NCI-H526 treated with DMSO at 0.1 percent for 48 hours (cell line): ENCODE measurements at places on chromosomes 7 and 10.

DNA sequence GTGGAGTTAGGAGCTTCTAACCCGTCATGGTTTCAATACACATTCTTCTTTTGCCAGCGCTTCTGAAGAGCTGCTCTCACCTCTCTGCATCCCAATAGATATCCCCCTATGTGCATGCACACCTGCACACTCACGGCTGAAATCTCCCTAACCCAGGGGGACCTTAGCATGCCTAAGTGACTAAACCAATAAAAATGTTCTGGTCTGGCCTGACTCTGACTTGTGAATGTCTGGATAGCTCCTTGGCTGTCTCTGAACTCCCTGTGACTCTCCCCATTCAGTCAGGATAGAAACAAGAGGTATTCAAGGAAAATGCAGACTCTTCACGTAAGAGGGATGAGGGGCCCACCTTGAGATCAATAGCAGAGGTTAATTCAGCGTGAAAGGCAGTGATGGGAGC is 22.4 kb downstream of the PRSS2 start:
- no peak for DNase-seq

- no peak for DNase-seq
These were observed 44.2 kb downstream of the MINDY4 start for GRCh38 chr7:30815388-30815854.

DNA sequence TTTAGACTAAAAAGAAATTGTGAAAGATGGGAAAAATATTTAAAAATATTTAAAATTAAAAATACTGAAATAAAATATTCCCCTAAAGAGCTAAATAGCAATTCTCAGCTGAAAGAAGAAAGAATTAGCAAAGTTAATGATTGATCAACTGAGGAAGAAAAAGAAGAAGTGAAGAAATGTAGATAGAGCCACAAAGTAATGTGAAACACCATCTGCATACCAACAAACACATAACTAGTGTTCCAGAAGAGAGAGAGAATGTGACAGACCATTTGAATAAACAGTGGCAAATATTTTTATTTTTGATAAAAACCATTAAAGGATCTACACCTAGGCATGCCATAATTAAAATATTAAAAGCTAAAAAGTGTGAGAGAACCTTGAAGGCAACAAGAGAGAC is 784.5 kb upstream of the ZWINT start:
- no peak for DNase-seq

DNA sequence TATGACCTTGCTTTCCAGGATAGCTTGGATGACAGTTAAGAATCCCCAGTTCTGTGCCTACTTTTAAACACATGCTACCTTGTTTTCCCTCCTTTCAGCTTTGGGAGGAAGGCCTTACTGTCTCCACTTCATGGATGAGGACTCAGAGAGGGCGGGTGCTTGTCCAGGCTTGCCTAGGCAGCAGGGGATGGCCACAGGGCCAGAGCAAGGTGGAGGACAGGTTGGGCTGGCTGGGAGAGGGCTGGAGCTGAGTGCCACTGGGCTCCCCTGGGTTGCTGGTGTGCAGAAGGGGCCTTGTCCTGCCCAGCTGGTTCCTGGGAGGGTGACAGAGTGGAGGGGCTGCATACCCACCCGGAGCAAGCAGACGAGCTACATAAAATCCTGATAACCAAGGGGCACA is 117.8 kb downstream of the GRK5 start:
- DNase-seq = no peak

- no peak for DNase-seq
These were observed 247.1 kb downstream of the COBL start for GRCh38 chr7:51069411-51070083.

DNA sequence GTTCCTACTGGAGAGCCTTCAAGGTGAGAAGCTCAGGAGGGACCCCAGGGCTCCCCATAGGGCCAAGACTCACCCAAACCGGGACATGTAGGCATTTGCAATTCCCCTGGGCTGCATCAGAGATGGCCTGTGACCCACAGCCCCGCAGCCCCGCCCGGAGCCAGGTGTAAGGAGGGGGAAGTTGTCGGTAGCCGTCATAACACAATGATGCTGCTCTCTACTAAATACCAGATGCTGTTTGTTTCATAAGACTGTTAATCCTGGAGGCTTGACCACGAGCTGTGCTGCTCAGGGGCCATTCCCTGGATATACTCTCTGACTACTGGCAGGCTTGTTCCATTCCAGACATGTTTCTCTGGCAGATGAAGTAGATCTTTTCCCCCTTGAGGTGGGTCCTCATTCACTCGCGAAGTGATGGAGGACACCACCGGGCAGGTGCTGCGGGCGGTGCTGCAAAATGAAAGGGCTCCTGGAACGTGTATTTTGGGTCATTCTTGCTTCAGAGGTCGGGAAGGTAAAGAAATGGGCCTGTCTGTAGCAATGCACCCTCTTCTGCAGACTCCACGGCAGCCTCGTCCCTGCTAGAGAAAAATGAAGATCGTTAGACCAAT is 61.1 kb downstream of the MKI67 start:
- no peak for DNase-seq

DNA sequence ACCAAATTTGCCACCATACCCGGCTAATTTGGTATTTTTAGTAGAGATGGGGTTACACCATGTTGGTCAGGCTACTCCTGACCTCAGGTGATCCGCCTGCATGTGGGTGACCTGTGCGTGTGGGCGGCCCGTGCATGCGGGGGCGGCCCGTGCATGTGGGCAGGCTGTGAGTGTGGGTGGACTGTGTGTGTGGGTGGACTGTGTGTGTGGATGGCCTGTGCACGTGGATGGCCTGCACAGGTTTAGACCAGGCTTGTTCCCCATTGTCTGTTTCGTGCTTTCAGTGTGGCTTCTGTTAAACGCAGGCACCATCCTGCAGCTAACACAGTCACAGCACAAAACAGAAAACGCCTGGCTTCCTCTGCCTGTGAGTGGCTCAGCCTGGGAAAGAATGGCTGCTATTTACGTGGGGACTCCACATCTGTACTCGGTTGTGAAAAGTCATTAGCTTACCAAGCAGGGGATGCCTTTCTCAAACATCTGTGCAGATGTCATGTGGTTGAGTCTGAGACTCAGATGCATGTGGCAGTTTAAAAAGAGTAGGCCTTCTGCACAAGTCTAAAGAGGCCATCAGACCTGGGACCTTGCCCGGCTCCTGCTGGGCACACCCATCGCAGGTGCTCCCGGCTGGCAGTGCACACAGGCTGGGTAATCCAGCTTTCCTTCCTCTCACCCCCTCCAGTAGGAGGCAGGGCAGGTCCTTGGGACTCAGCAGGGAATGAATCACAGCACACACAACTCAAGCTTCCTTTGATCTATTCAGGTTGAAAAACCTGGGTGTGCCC is 91.6 kb downstream of the COBL start:
- peak; percentile 15 for DNase-seq

GRCh38 chr7:26182706-26183105 is 17.8 kb downstream of the HNRNPA2B1 start:
- DNase-seq = no peak

- no peak for DNase-seq
These were observed 152.8 kb downstream of the AMPH start for GRCh38 chr7:38478404-38478803.

- no peak for DNase-seq
These were observed 450.2 kb upstream of the GALNT17 start for GRCh38 chr7:70681469-70682350.

GRCh38 chr7:11969643-11970042 is 137.6 kb upstream of the THSD7A start:
- no peak for DNase-seq

DNA sequence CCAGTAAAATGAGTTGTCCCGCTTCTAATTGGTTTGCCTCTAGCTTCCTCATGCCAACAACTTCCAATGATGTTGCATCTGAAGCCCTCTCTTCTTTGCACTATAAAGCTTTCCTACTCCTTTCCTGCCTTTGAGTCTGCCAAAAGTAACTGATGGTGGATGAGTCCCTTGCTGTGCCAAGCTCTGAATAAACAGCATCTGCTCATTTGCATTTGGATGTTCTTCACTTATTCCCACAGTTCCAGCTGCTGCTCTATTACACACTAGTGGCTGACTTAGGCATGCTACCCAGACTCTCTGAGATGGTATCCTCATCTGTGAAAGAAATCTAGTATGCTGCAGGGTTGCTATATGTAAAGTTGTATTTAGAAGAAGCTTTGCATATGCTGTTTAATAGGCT is 24.9 kb downstream of the SFR1 start:
- peak; percentile 7 for DNase-seq

DNA sequence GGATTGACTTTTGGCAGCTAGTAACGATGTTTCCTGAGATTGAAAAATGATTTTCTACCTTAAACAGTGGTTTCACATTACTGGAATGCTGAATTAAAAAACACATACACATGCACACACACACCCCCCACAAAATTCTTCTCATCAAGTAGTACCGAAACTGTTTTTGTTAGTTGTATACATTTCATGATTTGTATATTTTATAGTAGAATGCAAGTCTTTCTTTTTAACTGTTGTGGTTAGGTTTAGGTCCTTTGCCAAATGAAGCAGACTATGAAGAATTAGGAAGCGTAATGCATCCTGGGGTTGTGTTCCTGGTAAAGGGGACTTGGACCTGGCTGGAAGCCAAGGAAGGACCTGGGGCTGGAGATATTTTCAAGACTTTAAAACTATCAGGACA is 505.8 kb downstream of the SUGCT start:
- no peak for DNase-seq

- DNase-seq = no peak
These were observed 7.9 kb downstream of the CPED1 start for GRCh38 chr7:120996333-120996987.

DNA sequence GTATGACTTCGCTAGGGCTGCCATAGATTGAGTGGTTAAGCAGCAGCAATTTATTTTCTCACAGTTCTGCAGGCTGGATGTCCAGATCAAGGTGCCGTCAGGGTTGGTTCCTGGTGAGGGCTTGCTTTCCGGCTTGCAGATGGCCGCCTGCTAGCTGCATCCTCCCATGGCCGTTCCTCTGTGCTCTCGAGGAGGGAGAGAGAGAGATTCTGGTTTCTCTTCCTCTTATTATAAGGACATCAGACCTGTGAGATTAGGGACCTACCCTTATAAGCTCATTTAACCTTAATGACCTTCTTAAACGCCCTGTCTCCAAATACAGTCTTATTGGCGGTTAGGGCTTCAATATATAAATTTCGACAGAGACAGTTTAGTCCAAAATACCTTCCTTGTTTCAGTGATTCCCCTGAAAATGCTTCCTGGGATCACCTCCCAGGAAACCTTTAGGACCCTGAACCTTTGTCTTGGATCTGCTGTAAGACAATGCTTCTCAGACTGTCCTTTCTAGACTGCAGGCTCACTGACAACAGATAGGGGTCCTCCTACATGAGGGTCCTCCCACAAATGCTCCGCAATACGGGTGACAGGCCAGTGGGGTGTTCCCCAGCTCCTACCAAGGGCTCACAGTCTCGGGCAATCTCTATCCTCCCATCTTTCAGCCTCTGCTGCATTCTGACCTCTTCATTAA is 82.5 kb upstream of the BAIAP2L1 start:
- DNase-seq = no peak

DNA sequence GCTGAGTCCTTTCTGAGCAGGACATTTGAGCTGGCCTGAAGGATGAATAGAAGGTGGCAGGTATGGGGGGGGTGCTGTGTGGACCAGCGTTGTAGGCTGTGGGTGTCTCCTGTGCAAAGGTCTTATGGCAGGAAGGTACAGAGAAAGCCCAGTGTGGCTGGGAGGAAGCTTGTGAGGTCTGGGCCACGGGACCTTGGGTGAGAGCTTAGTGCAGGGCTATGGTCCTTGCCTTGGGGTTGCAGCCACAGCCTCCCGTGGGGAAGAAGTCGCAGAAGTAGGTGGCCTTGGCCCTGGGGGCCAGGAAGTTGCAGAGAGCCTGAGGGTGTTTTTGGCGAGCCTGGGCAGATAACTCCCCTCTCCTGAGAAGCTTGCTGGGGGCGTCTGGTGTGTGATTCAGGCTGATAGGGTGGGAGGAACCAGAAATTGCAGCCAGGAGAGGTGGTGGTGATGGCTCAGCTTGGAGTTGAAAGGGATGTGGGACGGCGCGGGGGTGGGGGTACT is 172.0 kb upstream of the TNRC18 start:
- no peak for DNase-seq

- DNase-seq = no peak
These were observed 155.1 kb downstream of the ETV1 start for GRCh38 chr7:13834328-13834761.

GRCh38 chr10:33476757-33477273 is 142.3 kb upstream of the NRP1 start:
- no peak for DNase-seq

DNA sequence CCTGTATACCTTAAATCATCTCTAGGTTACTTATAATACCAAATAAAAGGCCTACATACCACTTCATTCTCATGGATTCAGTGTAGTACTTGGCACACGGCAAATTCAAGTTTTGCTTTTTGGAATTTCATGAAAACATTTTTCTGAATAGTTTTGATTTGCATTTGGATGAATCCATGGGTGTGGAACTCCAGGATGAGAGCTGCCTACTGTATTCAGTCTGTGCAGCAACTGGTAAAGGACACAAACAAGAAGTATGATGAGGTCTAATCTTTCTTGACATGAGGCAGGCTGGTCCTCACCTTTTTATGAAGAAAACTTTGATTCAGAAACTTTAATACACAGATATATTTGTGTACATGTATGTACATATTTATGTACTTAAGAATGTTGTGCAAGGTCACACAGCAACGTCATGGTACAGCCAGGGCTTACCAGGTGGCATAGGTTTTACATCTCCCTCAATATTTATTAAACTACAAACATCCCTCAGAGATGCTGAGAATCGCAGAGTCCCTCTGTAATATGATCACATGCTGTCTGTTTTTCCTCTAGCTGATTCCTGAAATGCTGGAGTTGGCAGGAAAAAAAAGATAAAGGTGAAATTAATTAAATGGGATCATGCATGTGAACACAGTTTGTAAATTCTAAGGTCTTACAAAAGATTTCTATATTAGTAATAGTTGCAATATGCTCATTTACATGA is 239.6 kb downstream of the PRKG1 start:
- DNase-seq = no peak

DNA sequence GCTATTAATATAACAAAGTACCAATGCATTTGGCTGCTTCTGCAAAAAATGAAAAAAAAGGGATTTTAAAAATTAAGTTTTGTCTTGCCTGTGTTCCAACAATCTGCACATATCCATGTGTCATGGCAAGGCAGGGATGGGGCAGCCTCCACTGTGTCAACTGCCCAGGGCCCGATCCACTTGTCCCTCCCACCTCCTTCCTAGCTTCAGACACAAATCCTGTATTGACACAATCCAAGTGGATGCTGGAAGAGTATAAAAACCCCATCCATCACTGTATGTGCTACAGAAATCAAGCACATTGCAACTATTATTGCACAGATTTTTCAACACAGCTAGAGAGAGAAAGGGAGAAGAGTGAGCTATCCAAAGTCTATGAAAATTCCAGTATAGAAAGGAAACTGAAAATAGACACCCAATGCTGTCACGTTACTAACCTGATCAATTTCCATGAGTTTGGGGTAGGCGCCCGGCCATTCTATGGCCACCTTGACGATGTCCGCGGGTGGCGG is 106.4 kb downstream of the ELMO1 start:
- DNase-seq = no peak
